Bronchial epithelial cell (primary cell): ENCODE measurements at places on chromosomes 4 and X. TPM values are rescaled to one million over a fixed set of nuclear protein-coding genes. Genes with fewer than 3 reads are reported as not detected.

FHDC1 gene
- total RNA-seq: 0.53 and 2.4 TPM in 2 replicates

CEP135 gene
- 3.7 and 4.1 TPM in 2 replicates for total RNA-seq

BST1 gene
- total RNA-seq: 0.64 and 0.79 TPM in 2 replicates

MPP1 gene
- 1.1 and 2.2 TPM in 2 replicates for total RNA-seq

GAB3 gene
- total RNA-seq: under 0.01 and 0.13 TPM in 2 replicates

RAI2 gene
- total RNA-seq: not detected in 2 replicates

MAN2B2 gene
- total RNA-seq: 4.7 and 8.3 TPM in 2 replicates

EIF4E gene
- total RNA-seq: 237 and 306 TPM in 2 replicates

GABRG1 gene
- total RNA-seq: not detected in 2 replicates

CD99 gene
- total RNA-seq: 51.2 and 57.9 TPM in 2 replicates

JAKMIP1 gene
- not detected in 2 replicates for total RNA-seq

PHOX2B gene
- total RNA-seq: not detected in 2 replicates

KLHL15 gene
- total RNA-seq: 4.0 and 6.1 TPM in 2 replicates

SMARCA1 gene
- total RNA-seq: 5.6 and 6.8 TPM in 2 replicates

GAGE12F gene
- total RNA-seq: not detected in 2 replicates

FGFRL1 gene
- 14.2 and 14.7 TPM in 2 replicates for total RNA-seq

MGARP gene
- total RNA-seq: 0.13 and 0.53 TPM in 2 replicates
